ENCODE measurements at places on chromosomes 1 and 21. TPM values are rescaled to one million over a fixed set of nuclear protein-coding genes. Genes with fewer than 3 reads are reported as not detected.
A peak's percentile ranks its signal among the peaks of the same experiment; 100 is the strongest.

HMGCS2 gene
- total RNA-seq = not detected

OR2L13 gene
- not detected for total RNA-seq

CFHR5 gene
- total RNA-seq = not detected

PRCC gene
- 54.0 TPM for total RNA-seq

SYT2 gene
- 0.05 TPM for total RNA-seq

UTS2 gene
- total RNA-seq = 0.58 TPM

RGSL1 gene
- total RNA-seq = not detected

FMO3 gene
- not detected for total RNA-seq

MPZ gene
- total RNA-seq = 4.9 TPM

MOB3C gene
- total RNA-seq = 13.7 TPM

FNDC5 gene
- not detected for total RNA-seq

HCN3 gene
- total RNA-seq = 6.0 TPM

FAM110D gene
- total RNA-seq = not detected

- ATAC-seq = no peak
Observed at GRCh38 chr21:42666023-42666747, 12.8 kb downstream of the PDE9A start.

DNA sequence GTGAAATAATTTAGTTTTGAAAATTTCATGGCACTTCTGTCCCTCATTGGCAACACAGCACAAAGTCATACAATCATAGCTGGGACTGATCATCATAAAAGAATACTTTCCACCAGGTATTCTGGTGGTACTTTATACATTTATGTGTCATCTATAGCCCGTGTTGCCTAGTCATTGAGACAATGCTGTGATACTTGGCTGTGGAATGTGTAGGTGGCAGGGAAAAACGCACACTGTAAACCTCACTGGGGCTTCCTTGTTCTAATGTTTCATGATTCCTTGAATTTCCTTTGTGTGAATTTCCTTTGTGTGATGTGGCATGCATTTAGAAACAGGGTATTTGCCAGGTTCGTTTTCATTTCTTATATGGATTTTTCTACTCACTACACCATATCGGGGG is 118.3 kb downstream of the FMN2 start:
- ATAC-seq = no peak

- ATAC-seq = no peak
Observed at GRCh38 chr1:203288400-203288799, 16.9 kb upstream of the BTG2 start.

DNA sequence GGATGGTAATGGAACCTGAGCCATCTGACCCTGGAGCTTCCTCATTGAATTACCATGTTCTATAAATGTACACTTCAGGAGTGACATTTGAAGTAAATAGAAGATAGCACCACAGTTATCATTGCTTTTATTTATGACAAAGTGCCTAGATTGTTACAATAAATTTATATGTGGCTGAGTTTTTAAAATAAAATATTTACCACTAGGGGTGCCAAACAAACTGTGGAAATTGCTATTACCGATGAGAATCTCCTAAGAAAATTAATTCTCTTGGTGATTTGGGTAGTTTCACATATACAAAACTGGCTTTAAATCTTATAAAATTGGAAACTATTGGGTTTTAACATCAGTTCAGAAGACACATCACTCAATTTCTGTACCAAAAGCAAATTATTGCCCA is 1.4 kb upstream of the TNR start:
- ATAC-seq = no peak

GRCh38 chr1:199122532-199123311 is 483.9 kb downstream of the PTPRC start:
- ATAC-seq = no peak

- ATAC-seq = no peak
Observed at GRCh38 chr1:118928739-118929554, 59.2 kb downstream of the TBX15 start.

DNA sequence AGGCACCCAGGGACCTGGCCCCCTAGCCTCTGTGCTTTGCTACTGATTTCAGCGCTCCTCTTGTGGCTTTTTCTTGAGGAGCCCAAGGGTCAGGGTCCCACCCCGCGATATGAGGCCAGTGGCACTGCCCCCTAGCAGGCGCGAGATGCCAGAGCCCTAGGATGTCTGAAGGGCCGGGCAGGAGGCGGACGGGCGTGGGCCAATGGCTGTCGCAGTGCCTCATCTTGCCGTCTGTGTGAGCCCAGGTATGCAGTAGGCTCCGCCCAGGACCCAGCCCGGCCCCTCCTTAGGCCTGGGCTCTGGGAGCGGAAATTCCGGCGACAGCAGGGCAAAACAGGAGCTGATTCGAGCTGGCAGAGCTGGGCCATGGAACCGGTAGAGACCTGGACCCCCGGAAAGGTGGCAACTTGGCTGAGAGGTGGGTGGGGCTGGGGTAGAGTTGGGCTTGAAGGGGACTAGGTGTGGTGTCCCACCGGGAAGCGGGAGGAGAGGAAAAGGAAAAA is at the start of gene CNKSR1:
CNKSR1 (plus strand) TSS at position 310 of the 503 bp plus-strand sequence; CDS start at position 367, 57 bp downstream.
- ATAC-seq = no peak

DNA sequence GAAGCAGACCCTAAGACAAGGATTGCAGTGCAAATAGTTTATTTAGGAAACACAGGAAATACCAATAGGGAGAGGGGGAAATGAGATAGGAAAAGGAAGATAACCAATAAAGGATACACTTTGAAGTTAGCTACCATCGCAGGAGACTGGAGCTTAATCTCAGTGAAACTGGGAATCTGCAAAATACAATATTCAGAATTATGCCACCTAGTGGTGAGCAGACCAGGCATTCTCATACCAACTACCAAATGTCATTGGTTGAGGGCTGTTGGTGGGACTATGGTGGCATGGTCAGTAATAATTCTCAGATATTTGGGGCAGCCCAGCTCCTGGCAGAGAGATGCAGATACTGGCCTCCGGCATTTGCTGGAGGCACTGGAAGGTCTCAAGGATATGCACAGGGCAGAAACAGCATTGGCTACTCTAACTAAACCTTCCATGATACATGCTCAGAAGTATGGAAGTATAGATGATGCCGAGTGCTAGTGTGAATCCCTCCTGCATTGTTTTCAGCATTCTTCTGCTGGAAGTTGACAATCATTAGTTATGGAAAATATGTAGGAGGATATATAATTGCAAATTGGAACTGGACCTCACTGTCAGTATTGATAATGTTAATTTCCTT is 11.8 kb upstream of the ZFP69B start:
- ATAC-seq = peak; percentile 61

DNA sequence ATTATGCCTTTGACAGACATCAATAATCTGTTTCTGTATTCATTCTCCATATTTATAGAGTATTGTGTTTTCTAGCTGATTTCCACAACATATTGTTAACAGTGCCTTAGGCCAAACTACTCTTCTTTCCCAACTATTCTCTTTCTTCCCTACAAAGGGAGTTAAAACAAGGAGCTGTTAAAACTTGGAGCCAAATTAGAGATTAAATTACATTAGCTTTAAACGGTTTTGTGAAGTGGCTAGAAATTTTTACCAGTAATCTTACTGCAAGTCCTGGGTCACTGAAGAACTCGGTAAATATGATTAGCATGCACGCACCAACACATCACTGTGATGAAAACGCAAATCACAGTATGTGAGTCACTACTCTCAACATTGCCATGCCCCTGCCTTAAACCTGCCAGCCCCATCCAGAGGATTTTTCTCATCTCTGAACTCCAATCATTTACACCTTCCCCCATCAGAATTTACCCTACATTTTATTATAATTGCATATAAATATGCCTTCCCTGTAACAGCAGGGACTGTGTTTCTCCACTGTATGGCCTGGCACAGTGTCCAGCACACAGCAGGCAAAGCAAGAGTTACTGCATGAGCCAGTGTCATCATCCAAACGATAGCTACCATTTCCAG is 1.5 kb upstream of the PRDX6 start:
- peak; percentile 62 for ATAC-seq

- no peak for ATAC-seq
Observed at GRCh38 chr1:104468282-104468681, 718.6 kb downstream of the AMY1C start.

DNA sequence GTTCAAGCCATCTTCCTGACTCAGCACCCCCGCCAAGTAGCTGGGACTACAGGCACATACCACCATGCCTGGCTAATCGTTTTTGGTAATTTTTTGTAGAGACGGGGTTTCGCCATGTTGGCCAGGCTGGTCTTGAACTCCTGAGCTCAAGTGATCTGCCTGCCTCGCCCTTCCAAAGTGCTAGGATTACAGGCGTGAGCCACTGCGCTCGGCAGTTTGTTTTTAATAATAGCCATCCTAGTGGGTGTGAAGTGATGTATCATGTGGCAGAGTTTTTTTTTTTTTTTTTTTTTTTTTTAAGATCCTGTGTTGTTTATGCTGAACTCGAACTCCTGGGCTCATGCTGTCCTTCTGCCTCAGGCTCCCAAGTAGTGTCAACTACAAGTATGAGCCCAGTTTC is 51.8 kb downstream of the SPEN start:
- ATAC-seq = no peak

GRCh38 chr1:108556066-108556465 is 3.8 kb upstream of the EEIG2 start:
- no peak for ATAC-seq

DNA sequence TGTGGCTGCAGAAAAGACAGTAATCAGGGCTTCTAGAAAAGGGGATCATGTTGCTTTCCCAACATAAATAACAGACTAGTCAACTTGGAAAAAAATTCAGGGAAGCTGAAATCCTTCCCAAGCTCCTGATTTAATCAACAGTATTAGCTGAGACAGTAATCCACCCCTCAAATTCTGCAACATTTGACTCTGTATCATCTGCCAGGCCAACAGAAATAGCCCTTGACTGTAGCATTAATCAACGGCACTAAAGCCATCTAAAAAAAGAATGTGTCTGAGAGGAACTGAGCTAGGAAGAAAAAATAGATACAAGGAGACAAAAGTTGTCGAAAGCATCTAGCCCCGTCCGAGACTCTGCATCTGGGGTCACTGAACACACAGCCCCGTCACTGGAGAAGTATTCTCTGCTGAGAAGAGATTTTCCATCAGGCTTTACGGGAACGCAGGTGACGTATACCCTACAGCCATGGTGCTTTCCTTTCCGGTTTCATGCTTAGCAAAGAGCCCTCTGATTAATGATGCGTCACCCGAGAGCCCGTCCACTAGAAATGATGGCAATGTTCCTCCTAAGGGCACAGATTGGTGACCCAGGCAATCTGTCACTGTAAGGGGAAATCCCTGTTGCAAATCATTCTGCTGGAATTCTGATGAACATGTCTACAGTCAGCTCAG is 42.1 kb upstream of the TP53BP2 start:
- peak; percentile 69 for ATAC-seq

DNA sequence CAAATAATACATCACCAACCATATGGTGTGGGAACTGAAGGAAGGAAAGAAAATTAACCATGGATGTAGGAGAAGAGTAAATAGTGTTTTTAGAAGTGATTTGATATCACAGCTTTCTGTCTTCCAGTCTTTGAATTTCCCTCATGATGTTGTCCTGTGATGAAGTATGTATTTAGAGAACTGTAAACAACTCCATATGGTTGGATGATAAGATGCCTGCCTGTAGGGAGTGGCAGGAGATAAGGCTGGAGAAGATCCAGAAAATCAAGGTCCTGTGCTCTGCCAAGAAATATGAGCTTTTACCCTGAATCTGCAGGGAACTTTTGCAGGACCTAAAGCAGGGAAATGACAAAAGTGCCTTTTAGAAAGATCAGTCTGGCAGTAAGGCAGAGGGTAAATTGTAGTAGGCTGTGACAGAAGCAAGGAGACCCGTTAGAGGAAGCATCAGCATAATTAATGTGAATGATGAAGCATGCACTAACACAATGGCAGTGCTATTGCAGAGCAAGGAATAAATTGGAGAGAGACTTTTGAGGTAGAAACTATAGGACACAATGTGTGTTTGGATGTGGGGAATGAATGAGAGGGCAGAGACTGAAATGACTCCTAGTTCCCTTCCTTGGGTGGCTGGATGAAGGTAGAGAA is 21.9 kb downstream of the CEPT1 start:
- no peak for ATAC-seq

DNA sequence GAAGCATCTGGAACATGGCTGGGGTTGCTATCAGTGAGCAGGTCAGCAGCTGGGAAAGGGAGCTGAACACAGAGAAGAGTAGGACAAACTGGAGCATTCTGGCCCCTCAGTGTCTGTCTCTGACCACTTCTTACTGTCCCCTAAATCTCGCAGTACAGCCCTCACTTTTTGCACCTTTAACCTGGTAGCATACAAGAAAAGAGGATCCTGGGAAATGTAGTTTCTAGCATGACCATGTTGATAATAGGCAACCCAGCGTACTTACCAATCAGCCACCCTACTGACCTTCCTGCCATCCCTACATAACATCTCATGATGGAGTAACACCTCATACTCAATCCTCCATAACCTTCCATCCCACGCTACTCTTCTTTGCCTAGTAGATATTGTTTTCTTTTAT is 99.1 kb upstream of the RAVER2 start:
- ATAC-seq = no peak

GRCh38 chr1:145707183-145707867 is at the start of gene PDZK1:
TSS of gene PDZK1 (minus strand) at chr1:145707368. CDS start at chr1:145688021, 19,347 bp downstream.
- ATAC-seq = no peak

GRCh38 chr1:203649551-203649998 is 22.9 kb downstream of the ATP2B4 start:
- ATAC-seq = peak; percentile 61

- ATAC-seq = peak; percentile 95
Observed at GRCh38 chr1:39391691-39392679, 99.5 kb upstream of the BMP8A start.

DNA sequence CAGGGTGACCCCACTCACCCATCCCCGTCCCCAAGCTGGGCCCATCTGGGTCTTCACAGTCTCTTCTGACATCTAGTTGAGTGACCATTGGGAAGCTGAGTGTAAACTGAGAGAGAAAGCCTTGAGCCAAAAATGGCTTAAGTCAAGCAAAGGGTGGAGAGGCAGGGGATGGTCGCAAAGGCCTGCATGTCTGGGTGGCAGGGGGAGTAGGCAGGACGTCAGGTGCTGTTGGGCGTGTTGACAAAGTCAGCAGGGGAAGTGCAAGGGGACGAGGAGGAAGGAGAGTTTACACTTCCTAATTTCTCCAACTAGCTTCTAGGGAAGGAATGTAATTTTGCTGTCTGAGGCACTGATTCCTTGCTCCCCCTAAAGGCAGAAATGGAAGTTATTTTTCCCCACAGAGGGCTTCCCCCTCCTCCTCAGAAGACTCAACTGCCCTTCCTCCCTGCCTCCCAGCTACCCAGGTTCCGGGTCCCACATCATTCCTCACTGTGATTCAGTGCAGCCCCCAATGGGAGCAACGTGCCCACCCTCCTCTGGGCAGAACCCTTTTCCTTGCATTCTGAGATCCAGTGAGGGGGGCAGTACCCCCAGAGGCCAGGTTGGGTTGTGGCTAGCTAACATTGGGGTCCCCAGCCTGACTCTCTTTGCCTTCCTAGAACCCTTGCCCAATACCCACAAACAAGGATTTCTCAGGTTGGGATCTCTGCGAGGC is 1.2 kb upstream of the ADORA1 start:
- no peak for ATAC-seq

DNA sequence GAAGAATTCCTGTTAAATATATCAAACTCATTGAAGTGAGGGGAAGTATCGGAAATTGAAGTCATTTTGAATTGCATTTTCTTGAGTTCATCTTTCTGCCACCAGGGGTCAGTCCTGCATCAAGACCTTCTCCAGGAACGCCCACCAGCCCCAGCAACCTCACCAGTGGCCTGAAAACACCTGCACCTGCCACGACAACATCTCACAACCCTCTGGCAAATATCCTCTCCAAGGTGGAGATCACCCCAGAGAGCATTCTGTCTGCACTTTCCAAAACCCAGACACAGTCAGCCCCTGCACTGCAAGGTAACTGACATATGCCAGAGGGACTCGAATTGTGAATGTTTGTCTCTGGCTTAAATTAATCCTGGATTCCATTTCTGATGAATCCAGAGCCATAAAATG is 22.8 kb upstream of the TARS2 start:
- ATAC-seq = peak; percentile 60

Data from activated T-helper 17 cell treated with anti-CD3 and anti-CD28 coated beads, Interleukin-2, amount 50 U/mL, for 72 hours (primary cell).